ENCODE measurements at places on chromosomes 2 and 18.

- DNase-seq = no peak
These were observed 273.6 kb downstream of the PAX3 start for GRCh38 chr2:222024932-222025880.

DNA sequence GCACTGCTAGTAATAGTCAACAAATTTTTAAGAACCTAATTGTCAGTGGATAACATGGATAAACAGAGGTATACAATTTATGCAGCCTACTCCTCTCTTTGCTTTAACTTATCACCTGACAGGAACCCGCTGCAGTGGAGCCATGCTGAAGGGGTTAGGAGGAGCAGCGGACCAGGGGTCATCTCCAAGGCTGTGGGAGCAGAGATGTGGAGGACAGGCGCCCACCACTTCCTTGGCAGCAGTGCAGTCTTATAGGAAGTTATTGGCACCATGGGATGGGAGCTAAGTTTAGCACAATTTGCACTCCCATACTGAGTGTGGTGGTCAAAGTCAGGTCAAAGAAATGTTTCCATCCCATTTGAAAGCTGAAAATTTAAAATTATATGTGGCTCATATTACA lies 35.6 kb downstream of the HDLBP start:
- no peak for DNase-seq

- DNase-seq = no peak
These were observed 56.4 kb downstream of the KCNH7 start for GRCh38 chr2:162782138-162782537.

DNA sequence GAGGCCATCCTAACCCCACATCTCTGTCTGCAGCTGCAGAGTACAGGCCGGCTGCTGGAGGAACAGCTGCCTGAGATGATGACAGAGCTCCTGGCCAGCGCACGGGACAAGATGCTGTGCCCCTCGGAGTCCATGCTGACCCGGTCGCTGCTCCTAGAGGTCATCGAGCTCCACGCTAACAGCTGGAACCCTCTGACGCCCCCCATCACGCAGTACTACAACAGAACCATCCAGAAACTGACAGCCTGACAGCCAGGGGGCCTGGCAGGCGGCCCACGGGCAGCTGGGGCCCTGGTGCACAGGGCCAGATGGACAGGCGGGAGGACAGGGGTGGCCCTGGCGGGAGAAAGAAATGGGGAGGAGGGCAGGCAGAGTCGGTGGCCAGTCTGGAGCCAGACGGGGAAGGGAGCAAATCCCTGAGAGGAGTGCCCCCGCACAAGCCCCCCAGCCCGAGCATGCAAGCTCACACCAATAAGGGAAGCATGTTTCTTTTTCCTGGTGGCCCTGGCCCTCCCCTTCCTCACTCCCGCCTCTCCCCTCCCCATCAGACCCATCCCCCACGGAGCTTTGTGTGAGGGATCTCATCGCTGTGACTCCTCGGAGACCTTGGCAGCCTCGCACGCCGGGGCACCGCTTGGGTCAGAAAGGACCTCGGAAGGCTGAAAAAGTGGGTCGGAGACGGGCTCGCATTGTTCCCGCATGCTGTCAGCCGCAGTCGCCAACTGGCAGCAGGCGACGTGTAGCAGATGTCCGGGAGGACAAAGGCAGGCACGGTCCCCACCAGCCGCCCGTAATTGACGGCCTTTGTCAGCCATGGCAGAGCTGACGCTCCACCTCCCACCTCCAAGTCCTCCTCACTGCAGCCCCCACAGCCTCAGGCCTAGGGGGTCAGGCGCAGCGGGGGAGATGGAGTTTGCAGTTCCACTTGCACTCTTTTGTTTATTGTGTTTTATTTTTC lies 91.2 kb downstream of the SMAD7 start:
- no peak for DNase-seq

DNA sequence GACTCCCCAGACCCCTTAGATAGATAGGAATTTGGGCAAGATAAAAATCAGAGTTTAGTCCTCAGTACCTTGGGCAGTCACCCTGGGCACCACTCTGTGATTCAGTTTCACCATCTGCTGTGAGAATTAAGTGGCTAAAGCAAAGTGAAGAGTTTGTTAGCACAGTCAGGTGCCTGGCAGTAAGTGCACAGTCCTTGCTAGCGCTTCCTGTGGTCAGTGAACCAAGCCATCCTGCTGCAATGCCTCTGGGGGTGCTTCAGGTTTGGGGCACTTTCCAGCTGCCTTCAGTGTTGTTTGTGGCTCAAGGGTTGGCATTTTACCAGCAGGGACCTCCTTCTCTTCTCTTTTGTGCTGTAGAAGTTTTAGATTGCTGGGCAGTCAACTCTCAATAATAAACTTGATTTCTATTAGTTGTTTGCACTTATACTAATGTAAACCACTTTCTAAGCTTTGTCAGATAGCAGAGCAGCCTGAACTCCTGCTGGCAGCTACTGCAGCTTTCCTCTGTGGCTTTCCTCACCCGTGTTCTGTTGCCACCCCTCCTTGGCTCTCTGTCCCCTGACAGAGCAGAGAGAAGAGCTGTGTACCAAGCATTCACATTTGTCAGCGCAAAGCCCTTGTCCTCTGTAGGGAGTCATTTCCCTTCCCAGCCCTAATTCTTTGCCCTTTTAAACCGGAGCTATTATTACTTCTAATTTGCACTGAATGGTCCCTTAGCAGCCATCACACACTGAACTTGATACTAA lies 48.4 kb upstream of the RMP24 start:
- DNase-seq = no peak

DNA sequence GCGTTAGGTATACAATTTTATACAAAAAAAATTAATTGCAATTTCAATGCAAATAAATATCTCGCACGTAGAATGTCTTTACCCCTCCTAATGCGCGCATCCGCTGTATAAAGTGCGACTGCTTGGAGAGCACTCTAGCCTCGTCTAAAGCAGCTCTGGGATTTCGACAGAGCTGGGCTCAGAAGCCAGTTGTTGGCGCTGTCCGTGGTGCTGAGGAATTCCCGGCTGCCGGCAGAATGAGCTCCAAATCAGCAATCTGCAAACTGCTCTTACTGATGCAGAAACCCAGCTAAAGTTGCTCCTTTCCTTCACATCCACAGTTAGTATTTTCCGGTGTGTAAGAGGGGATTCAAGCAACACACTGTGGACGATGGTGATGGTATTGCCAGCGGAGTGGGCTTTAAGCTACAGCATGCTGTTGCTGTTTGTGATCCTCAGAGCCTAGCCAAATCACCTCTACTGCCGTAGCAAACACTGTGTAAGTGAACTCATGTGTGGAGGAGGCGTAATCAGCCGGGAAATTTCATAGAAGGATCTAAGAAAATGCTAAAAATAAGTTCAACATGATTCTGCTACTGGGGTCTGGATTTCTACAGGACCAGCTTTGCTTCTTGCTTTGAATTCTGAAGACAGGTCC lies at the start of gene VWC2L:
VWC2L (plus strand) TSS at position 137 of the 637 bp plus-strand sequence. CDS start 3,140 bp downstream, outside the sequence.
- peak; percentile 10 for DNase-seq

- DNase-seq = no peak
These were observed 4.7 kb downstream of the TMEM18 start for GRCh38 chr2:672606-672905.

DNA sequence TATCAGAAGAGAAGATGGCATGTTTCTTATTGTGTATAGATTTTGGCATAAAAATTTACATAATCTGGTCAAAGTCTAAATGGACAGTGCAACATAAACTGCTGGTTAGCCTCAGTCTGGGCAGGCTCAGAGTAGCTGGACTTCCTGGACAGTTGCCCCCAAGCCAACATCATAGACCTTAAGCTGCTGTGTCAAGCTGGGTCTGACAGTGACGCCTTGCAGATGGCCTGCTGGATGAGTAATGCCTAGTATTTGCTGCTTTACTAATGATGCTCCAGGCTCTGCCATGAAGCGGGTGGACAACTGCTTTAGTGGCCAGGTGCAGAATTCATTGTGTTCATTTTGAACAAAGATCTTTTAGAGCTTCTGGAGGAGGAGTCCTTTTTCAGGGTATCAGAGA lies 603.7 kb upstream of the ZEB2 start:
- DNase-seq = no peak

DNA sequence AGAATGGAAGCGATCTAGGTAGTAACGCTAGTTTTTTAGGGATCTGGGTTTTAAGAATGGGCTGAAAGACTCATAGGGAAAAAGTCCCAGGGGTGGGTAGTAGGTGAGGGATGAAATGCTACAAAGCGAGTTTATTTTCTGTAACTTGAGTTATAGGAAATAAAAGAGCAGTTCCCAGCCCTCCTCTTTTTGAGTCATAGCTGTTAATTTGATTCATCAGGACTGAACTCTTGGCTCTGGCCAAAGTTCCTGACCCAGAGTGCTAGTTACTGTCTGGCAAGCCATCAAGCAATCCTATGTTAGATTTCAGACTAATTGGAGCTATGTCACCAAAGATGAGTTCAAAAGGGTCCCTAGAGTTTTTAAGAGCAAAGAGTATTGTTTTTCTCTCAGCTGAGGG lies 17.4 kb upstream of the NOSTRIN start:
- DNase-seq = no peak

- no peak for DNase-seq
These were observed 145.1 kb downstream of the AGPS start for GRCh38 chr2:177537636-177538035.

DNA sequence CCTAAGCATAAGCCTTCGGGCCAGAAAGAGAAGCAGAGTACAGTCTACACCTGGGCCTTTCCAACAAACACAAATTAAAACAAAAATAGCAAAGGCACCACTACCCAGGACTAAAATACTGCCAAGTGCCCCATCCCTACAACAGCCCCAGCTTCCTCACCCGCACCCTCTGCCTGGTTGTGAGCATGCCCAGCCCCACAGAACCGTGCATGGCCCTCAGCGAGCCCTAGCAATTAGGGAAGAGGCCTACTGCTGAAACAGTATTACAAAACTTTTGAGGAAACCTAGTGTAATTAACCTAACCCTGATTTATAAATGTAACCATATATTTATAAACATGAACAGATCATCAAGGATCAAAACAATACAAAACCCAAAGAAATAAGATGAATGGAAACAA lies 44.2 kb downstream of the FARSB start:
- no peak for DNase-seq

GRCh38 chr18:56368066-56368465 lies 270.3 kb downstream of the TXNL1 start:
- no peak for DNase-seq

Measured in stimulated activated naive CD8-positive, alpha-beta T cell treated with anti-CD3 and anti-CD28 coated beads, Interleukin-15, amount 100 ng/mL, for 72 hours (primary cell).